ENCODE measurements at places on chromosomes 1 and 21.

DNA sequence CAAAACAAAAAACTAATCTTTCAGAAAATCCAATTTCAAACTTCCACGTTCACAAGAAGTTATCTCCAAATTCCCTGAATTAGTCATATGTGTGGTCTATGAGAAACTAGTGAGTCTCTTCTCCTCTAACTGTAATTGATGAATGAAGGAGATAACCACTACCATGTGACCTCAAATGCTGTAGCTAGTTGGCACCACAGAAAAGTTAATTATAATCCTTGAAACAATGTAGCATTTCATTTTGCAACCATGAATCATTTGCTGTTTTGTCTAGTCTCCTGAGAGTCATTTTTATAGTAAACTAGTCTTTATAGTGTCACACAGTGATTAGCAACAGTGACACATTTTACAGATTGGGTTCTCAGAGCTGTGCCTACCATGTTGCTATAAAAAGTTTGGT lies 287.5 kb downstream of the LRRIQ3 start:
- no peak for DNase-seq

- no peak for DNase-seq
Measured at GRCh38 chr1:36752431-36752830, 269.7 kb upstream of the CSF3R start.

- DNase-seq, result no peak
Measured at GRCh38 chr1:70948396-70949017, 99.1 kb downstream of the PTGER3 start.

- DNase-seq, result no peak
Measured at GRCh38 chr1:245874942-245875580, 632.0 kb downstream of the SMYD3 start.

DNA sequence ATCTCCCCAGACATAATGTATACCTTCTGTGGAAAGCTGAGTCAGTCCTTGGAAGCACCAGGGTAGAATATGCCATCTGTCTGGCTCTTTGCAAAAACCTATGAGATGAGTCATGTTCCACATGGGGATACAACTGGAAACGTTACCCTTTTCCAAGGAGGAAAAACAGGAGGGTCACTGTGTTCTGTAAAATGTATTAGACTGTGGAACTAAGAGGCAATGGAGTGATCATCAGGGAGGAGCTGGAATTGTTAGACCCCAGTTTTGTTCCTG lies 16.1 kb upstream of the PSMD4 start:
- no peak for DNase-seq

DNA sequence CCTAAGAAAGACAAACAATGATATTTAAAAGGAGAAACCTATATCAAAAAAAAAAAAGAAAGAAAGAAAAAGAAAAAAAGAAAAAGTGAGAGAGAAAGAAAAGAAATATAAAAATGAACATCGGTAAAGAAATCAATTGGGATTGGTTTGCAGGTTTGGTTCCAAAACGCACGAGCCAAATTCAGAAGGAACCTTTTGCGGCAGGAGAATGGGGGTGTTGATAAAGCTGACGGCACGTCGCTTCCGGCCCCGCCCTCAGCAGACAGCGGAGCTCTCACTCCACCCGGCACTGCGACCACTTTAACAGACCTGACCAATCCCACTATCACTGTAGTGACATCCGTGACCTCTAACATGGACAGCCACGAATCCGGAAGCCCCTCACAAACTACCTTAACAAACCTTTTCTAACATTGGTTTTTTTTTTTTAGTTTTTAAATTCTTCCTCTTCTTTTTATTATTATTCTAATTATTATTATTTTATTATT lies 11.7 kb downstream of the LHX9 start:
- DNase-seq, result peak; percentile 49

- DNase-seq, result no peak
Measured at GRCh38 chr21:43864313-43864961, 586 bp upstream of the AGPAT3 start.

- no peak for DNase-seq
Measured at GRCh38 chr1:206506405-206507283, 687 bp upstream of the RASSF5 start.

GRCh38 chr1:78279051-78279450 lies 211.7 kb upstream of the PTGFR start:
- no peak for DNase-seq

GRCh38 chr1:111203681-111204200 lies 3.3 kb upstream of the DENND2D start:
- peak; percentile 84 for DNase-seq

GRCh38 chr1:91768786-91769725 lies 116.9 kb downstream of the TGFBR3 start:
- no peak for DNase-seq

GRCh38 chr1:119368554-119368953 lies at the start of gene HAO2:
Gene HAO2, plus strand, starts transcription at chr1:119368785. Its CDS starts 12,301 bp downstream, at chr1:119381086.
- no peak for DNase-seq

- DNase-seq, result no peak
Measured at GRCh38 chr1:196516373-196516772, 91.9 kb downstream of the KCNT2 start.

DNA sequence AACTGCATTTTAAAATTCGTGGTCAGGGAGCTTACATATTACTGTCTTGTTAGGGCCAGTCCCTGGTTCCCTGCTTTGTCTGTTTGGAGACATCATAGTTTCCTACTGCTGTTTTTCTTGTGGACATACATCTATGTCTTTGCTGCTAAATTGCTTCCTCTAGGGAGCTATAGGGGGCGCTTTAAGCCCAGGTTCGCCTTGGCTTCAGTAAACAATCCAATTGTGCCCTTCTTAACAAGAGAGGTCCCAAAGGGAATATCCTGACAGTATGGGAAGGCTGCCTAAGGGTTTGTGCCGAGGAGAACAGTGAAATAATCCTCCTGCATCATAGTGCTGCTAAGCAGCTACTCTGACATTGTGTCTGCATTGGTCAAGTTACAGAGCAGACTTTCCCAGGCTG lies 112.5 kb downstream of the USH2A start:
- DNase-seq, result no peak

- DNase-seq, result no peak
Measured at GRCh38 chr1:192682335-192682734, 46.4 kb downstream of the RGS13 start.
